ENCODE measurements at places on chromosomes 7 and 10. TPM values are rescaled to one million over a fixed set of nuclear protein-coding genes. Genes with fewer than 3 reads are reported as not detected.

The TMEM236 gene
- 0.08 TPM for total RNA-seq

The RRP12 gene
- 40.8 TPM for total RNA-seq

The KIAA1217 gene
- 1.5 TPM for total RNA-seq

The ARHGAP22 gene
- 2.0 TPM for total RNA-seq

The OR9A2 gene
- not detected for total RNA-seq

The OPALIN gene
- 0.21 TPM for total RNA-seq
